ENCODE measurements at places on chromosomes 5 and 9.

DNA sequence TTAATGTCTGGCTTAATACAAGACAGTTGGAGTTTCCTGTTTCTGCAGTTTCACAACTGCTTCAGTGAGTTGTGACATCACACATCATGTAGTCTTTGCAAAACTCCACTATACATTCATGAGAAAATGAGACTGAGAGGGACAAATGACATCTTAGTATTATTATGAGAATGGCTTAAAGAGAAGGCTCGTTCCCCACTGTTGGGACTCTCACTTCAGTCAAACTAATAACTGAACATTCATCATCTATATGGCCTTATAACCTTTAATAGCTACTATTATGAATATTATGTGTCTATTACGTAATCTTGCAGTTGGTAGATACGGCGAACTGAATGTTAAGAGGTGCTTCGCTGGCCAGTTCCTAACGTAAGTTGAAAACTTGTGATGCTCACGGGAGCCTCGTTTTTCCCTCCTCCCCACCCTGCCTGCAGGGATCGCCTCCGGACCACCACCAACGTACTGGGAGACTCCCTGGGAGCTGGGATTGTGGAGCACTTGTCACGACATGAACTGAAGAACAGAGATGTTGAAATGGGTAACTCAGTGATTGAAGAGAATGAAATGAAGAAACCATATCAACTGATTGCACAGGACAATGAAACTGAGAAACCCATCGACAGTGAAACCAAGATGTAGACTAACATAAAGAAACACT lies 79.4 kb downstream of the SLC1A3 start:
- DNase-seq, result no peak

GRCh38 chr9:99096409-99096808 lies 8.5 kb upstream of the TGFBR1 start:
- no peak for DNase-seq

DNA sequence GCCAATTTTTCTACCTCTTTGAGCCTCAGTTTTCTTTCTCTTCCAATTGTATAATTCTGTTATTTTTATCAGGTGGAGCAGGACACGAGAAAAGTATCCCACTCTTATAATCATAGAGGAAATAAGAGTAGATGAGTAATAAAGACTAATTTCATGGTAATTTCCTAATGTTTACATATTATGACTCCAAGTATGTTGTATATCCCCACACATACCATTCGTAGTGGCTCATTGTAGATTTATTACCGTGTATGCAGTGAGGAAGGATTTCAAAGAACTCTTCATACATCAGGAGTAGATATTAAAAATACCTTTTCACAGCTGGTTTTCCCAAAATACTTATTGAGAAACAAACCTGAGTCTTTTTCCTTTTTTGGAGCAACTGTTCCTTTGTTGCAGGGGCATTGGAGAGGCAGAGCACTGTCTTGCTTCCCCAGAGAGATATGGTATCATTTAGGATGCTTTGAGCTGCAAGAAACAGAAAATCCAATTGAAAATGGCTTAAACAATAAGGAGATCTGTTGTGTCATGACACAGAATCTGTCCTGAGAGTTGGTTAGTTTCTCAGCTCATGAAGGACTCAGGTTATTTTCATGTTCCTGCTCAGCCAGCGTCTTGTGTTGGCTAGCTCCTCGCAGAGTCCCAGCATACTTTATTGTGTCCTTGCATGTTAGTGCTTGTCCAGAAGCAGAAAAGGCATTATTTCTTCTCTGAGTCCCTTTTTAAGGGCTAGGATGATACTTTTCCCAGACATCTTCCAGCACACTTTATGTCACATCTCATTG lies 291.2 kb downstream of the ARHGAP26 start:
- no peak for DNase-seq

GRCh38 chr5:169723103-169723831 lies 86.2 kb downstream of the DOCK2 start:
- no peak for DNase-seq

- no peak for DNase-seq
These were observed 234.7 kb downstream of the NMUR2 start for GRCh38 chr5:152170350-152170749.

GRCh38 chr9:77021291-77021894 lies 1.9 kb downstream of the FOXB2 start:
- DNase-seq, result no peak

DNA sequence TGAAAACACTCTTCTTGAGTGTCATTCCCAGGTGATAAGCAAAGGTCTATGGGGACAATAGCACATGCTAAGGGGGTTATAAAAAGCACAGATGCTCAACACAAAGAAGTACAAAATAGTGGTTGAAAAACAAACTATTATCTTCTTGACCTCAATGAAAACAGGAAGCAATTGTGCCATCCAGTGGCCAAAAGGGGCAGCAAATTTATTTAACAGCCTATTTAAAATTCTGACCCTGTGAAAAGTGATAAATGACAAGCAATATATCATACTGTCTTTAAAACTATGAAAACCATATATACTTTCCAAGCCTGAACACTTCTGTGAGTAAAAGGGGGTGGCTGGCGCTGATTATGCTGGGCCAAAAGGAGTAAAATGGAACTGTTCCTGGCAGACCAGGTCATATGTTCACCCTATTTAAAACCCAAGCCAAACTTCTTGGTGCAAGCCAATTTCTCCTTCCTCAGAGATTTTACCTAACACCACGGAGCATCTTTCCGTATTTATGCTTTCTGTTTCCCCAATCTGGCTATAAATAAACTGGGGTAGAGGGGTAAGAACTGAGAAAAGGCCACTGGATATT lies 29.7 kb downstream of the TEX10 start:
- no peak for DNase-seq

GRCh38 chr9:133989625-133990365 lies 2.3 kb downstream of the VAV2 start:
- DNase-seq, result no peak

- DNase-seq, result no peak
These were observed 276.0 kb downstream of the FSTL4 start for GRCh38 chr5:133336121-133336968.

GRCh38 chr5:125100951-125101350 lies 354.5 kb upstream of the ZNF608 start:
- no peak for DNase-seq

GRCh38 chr9:92737216-92737606 lies 27.4 kb downstream of the BICD2 start:
- DNase-seq, result no peak

DNA sequence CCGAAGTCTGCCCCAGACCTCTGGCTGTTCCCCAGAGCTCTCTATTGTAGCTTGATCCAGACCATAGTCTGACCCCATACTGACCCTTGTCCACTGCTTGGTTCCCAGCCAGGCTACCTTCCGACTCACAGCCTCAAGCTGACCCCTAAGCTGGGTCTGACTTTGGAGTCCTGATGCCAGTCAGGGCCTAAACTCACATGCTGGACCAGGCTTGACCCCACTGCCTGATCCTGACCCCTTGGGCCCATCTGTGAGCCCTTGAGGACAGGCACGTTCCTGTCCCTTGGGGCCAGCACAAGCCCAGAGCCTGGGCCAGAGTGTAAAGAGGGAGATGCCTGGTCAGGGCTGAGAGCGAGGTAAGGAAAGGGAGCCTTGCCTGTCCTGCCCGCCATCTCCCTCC lies 32.7 kb upstream of the ENHO start:
- DNase-seq, result no peak

DNA sequence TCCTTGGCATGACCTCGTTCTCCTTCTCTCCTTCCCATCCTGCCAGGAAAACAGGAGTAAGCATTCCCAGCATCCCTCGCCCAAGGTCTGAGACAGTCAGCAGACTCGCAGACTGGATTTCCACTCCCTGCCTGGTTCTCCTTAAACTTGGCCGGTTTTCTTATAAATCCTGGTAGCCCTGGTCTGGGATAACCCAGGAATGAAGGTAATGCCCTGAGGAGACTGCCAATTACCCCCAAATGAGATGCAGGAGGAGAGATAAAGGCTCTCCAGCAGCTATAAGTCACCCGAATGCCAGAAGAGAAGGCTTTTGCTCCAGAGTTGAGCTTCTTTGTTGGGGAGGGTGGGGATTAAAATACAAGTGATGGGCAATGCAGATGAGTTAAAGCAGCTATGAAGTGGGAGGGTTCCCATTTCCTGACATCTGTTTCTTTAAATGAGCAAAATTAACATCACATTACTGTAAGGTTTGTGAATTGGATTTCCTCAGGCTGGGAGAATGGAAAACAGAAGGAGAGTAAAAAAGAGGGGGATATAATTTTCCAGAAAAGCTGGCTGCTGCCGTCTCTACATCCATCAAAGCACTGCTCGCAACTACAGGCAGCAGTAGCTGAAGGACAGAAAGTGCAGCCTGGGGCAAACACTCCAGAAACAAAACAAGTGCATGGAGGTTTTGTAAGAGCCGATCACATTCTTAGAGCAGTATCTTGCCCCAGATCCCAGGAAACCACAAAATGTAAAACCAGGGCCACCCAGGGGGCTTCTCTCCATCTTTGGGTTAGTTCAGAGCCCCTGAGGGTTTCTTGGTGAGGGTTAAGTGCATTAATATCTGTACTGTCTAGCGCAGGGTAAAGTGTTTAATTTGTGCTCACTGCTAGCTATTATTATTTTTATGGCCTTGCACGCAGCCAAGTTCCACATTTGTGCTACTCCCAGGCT lies 177.6 kb upstream of the PANK3 start:
- DNase-seq, result no peak

GRCh38 chr9:108953983-108954574 lies 19.9 kb downstream of the ABITRAM start:
- DNase-seq, result no peak

DNA sequence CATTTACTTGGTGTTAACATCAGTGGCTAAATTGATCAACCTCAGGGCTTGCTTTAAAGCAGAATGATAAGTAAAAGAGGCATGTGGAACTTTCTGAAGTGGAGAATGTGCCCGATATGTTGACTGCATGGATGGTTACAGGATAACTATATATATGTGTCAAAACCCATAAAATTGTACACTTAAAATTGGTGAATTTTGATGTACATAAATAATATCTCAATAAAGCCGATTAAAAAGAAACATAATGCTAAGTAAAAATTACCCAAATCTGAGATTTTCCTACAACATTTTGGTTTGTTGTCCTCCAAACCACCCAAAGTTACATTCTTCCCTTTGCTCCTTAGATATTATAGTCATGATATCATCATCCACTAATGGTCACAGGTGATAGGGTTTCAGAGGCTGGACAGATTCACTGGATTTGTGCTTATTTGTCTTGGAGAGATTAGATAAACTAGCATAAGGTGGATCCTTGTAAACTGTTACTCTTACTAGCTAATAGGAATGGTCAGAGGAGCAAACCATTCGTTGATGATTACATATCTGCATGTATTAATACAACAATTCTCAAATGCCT lies 119.7 kb upstream of the RPS23 start:
- DNase-seq, result no peak

DNA sequence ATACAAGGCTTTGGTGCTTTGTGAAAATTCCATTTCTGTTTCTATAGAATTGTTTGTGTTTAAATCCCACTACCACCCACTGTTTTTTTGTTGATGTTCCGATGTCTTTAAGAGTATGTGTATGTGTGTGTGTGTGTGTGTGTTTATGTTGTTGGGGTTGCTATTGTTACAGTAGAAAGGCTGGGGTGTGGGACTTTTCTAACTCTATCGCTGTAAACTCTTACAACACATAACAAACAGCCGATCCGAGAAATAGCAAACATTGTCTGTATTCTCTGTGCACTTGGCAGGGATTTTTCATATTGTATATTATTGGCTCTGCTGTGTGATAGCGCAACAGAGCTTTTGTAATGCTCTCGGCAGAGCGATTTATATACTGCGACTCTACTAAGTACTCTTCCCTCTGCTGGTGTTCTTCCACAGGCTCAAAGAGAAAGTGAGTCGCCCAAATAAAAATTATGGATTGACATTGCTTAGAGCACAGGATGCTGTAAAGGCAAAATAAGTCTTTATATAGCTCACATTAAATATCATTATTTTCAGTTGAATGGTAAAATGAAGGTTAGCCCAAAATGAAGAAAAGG lies 492.2 kb upstream of the ARRDC3 start:
- no peak for DNase-seq

GRCh38 chr5:83149671-83150070 lies 72.3 kb downstream of the XRCC4 start:
- no peak for DNase-seq

DNA sequence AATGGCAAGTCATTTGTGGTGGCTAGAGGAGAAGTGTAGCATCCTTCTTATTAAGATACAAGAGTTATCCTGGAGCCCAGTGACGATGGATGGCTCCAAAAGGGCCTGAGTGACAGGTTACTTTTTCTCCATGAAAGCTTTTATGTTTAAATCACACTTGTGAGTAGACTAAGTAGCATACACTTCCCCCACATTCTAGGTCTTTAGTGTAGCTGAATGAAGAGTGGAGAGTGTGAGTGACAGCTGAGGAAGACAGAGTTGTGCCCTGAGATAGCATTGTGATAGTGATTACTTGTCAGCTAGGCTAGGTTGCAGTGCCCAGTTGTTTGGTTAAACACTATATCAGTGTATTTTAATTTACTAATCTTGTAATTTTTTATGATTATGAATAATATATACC lies 337.8 kb downstream of the TENT4A start:
- DNase-seq, result no peak

DNA sequence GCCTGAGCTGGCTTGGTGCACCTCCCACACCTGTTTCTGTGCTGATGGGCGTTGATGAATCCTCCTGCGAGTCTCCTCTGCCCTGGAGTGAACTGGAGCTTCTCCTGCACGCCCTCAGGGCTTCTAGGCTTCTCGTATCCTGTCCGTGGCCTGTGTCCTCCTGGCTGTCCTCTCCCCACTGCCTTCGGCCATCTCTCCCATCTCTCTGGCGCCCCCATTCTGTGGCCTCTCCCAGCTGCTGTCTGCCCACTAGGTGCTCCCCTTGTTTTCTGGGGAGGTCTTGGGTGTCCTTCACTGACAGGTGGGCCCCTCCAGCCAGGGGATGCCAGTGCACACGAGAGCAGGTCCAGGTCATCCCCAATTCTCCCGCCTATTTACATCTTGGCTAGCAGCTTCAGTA lies 28.8 kb downstream of the AHRR start:
- no peak for DNase-seq

- DNase-seq, result no peak
These were observed 580.5 kb downstream of the TLE1 start for GRCh38 chr9:81108821-81109220.

- no peak for DNase-seq
These were observed 12.8 kb upstream of the RPS23 start for GRCh38 chr5:82290908-82291307.

DNA sequence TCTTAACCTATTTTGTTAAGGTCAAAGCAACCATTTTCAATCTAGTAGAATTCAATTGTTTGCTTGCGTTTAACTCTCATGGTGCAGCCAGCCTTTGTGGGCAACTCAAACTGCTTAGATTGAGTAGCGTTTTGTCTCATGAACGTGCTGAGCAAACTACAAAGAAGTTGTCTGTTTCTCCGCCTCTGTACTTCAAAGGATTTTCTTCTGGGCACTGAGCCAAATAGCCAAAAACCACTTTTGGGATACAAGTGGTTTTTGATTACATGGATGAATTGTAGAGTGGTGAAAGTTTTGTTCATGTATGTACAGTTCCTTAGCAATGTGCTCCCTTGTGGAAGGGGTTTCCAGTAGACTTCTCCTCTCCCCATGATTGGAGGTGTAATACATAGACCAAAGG lies 122.9 kb downstream of the CFAP90 start:
- DNase-seq, result no peak

- no peak for DNase-seq
These were observed 5.3 kb downstream of the NSA2 start for GRCh38 chr5:74772359-74772758.

All from occipital lobe (tissue), 3 donors.